ENCODE measurements at places on chromosomes 2 and 18. TPM values are rescaled to one million over a fixed set of nuclear protein-coding genes. Genes with fewer than 3 reads are reported as not detected.

SAG gene
- total RNA-seq, result not detected

AQP12A gene
- not detected for total RNA-seq

DNA sequence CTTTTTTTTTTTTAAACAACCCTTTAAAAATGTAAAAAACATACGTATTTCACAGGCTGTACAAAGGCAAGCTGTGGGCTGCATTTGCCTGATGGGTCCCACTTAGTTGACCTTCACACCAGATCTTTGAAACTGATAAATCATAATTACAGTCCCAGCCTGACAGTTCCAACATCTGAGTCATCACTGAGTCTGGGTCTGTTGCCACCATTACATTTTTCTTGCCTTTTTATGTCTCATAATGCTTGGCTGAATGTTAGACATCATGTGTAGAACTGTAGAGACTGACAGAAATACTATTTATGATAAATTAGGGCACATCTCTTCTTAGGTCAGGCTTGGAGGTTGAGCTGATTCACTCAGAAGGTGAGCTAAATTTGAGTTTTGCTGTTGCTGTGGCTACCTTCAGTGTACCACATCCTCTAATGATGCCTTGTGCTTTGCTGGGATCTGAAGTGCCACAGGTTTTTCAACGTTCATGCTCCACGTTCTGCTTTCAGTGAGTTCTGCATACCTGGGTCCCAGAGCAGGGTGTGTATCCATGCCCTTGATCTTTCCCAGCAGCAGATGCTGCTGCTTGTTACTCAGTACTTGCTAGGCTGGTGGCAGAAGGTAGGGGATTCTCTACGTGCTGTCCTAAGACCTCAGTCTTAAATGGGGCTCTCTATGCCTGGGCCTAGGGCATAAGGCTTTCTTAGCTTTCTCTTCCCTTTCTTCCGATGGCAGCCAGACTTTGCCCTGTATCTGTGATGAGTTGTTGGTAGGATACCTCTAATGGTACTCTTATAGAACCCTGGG, 160.6 kb upstream of the SMAD7 start:
- no peak overlapping the region for H3K4me3 ChIP-seq
- no peaks in the 10 kb centered on the region for H3K4me1 ChIP-seq
- no peak for DNase-seq
- H3K27me3 ChIP-seq, result no peaks in the 10 kb centered on the region

- H3K4me1 ChIP-seq, result peaks cover 8% of the 10 kb centered on the region
- H3K36me3 ChIP-seq, result no peaks in the 10 kb centered on the region
- no peak overlapping the region for H3K27ac ChIP-seq
These were observed 27.8 kb upstream of the LPIN1 start for GRCh38 chr2:11718606-11719005.

DNA sequence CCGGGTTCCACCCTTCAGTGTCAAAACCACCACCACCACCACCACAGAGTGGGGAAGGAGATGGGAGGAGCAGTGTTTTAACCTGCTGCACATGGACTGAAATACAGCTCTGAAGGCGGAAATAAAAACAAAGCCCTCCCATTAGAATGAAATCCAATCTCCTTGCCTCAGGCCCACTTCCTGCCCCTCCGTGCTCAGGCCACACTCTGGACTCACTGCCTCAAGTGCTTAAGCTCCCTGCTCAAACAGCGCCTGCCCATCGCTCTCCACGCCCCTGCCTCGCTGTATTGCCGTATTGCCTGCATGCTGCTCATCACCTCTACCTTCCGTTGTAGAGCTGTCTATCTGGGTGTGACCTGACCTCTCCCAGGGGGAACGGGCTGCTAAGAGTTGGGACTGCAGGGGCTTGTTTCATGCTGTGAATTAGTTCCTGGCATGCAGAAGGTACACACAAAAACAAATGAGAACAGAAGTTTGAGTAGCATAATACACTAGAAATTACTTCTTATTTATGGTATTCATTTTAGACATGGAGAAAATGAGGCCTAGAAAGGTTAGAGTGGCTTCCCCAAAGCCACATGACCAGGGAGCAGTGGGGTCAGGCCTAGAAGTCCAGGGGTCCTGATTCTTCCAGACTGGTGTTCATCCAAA, 31.6 kb upstream of the NEB start:
- no peak overlapping the region for H3K27ac ChIP-seq
- DNase-seq, result no peak
- no peak overlapping the region for H3K4me3 ChIP-seq
- H3K36me3 ChIP-seq, result no peaks in the 10 kb centered on the region

CRYBA2 gene
- total RNA-seq, result not detected

LINC00305 gene
- total RNA-seq, result 1.0 TPM

DNA sequence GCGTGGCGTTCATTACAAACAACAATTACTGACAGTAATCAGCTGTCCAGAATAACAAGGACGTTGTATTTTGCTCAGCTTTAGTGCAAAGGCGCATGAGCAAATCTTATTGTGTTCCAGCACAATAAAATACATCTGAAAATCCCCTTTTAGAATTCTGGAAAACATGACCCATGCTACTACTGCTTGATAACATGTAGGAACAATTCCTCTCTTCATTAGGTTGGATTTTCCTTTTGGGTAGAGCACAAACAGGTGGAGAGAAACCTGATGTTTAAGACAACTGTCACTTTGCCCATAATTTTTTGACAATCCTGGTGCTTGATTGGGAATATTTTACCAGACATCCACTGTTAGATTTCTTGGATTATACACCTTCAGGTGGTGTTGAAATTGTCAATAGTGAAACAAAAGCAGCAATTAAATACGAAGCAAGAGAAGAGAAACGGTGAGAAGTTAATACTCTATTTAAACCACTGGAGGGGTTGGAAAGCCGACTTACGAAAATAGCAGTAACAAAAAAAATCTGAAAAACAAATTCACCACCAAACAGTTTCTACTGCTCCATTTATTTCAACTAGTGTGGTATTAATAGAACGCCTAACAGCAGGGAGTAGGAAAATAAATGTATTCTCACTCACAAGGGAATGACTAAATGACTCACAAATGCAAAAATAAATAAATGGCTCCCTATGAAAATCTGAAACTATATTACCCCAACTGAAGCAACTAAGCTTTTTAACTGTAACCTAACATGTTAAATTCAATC, 102.7 kb downstream of the CPO start:
- no peak overlapping the region for H3K27ac ChIP-seq
- H3K4me1 ChIP-seq, result peaks cover 15% of the 10 kb centered on the region
- no peaks in the 10 kb centered on the region for H3K27me3 ChIP-seq
- no peak overlapping the region for H3K4me3 ChIP-seq
- DNase-seq, result no peak
- no peaks in the 10 kb centered on the region for H3K36me3 ChIP-seq

SLC14A1 gene
- 0.86 TPM for total RNA-seq

REEP1 gene
- 8.0 TPM for total RNA-seq

DNA sequence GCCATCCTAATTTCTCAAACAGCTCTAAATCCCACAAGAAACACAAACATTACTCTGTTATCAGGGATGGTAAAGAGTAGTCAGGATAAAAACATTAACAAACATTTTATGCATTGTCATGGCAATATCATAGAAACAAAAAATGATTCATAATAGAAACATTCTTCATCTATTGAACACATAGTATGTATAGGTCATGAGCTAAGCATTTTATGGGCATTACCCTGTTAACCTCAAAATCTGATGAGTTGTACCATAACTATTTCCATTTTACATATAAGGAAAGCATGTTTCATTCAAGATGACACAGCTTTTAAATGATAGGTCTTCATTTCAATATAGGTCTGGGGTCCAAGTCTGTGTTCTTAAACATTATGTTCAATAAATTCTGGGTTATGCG, 344.9 kb downstream of the RND3 start:
- no peaks in the 10 kb centered on the region for H3K4me1 ChIP-seq
- no peak overlapping the region for H3K27ac ChIP-seq
- no peak for DNase-seq
- no peaks in the 10 kb centered on the region for H3K36me3 ChIP-seq
